ENCODE measurements at places on chromosomes 4 and X. TPM values are rescaled to one million over a fixed set of nuclear protein-coding genes. Genes with fewer than 3 reads are reported as not detected.
A peak's percentile ranks its signal among the peaks of the same experiment; 100 is the strongest.

The TLR2 gene
- 5.5 TPM for polyA plus RNA-seq

The SOX3 gene
- polyA plus RNA-seq = not detected

The HHIP gene
- polyA plus RNA-seq = 2.7 TPM

- no peak for DNase-seq
These were observed 13.6 kb upstream of the BOD1L1 start for GRCh38 chr4:13641084-13641483.

The P2RY10 gene
- 0.26 TPM for polyA plus RNA-seq

GRCh38 chr4:39855909-39856512 is 121.7 kb downstream of the PDS5A start:
- DNase-seq = no peak

GRCh38 chr4:4870576-4871241 is 11.2 kb downstream of the MSX1 start:
- DNase-seq = no peak

GRCh38 chr4:133594390-133595207 is 445.5 kb downstream of the PCDH10 start:
- DNase-seq = no peak

- DNase-seq = no peak
These were observed 283.2 kb downstream of the DCHS2 start for GRCh38 chr4:154208424-154208823.

GRCh38 chr4:80195441-80196140 is 1.7 kb upstream of the PRDM8 start:
- no peak for DNase-seq

- no peak for DNase-seq
These were observed 81.1 kb upstream of the HELT start for GRCh38 chr4:184937030-184937710.

DNA sequence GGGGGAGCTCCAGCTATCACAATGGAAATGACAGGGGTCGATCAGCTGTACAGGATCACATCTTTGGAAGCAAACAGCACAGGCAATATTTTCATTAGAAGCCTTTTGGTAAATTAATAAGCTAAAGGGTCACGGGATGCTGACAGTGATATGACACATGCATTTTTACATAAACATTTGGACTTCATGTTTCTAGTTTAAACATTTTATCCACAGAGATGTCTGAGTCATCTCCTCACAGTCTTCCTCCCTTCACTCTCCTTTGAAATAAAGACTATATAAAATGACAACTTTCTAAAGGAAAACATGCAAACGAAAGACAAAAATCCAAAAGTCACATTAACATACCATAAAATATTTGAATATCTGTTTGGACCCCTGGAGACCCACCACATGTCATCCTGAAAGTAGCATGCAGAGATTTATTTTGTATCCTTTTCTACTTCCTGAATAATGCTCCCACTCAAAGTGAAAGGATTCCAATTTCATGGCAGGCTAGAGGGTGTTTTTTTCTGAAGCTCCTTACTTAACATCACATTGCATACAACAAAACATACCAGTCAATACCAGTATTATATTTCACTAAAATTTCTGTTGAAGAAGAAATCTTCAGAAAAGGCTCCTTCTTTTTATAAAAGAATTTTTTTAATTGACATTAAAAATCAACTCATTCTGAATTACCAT is 200.1 kb upstream of the PPARGC1A start:
- DNase-seq = no peak

The PAGE1 gene
- polyA plus RNA-seq = not detected

DNA sequence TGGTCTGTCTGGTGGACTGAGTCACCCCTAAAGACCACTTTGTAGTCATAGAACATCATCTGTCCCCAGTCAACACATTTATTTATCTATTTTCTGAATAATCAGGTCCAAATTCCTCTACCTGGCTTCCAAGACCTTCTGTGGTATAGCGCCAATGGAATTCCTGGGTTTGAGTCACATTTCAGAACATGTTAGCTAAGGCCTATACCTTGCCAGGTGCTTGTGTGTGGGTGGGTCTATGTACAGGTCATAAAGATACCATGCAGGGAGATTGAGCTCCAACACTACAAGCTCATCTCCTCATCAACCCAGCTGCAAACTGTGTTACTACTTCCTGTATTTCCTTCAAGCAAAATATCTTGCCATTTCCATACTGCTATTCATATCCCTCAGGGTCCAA is 113.3 kb downstream of the TRAPPC11 start:
- no peak for DNase-seq

- DNase-seq = no peak
These were observed 64.1 kb downstream of the ANXA5 start for GRCh38 chr4:121632636-121633035.

DNA sequence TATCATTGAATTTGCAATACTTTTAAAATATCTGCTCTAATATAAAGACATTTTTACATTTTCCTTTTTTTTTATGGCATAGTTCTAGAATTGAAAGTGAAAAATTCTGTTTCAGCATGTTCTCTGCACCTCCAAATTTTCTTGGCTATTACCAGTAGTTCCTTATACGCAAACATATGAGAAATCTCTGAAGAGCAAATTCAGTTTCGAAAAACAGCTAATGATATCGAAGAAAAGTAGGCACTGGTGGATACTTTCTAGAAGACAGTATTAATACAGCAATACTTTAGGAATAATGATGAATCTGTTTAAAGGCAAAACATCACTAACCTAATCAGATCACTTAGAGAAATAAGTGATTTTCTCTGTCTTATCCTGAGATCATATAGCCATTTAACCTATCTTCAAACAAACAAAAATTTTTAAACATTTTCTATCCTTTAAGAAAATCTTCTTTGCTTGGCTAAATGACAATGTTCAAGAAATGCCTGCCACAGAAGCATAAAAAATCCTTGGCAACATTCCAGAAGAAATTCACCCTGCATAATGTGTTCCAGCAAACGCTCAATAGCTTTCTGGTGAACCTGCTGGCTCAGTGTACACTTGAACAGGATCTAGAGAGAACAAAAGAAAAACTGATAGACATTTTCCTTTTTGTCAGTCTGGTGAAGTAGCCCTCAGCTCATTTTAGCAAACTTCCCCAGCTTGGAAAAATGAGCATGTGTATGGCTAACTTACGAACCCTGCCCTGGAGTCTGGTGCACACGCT is 51.2 kb upstream of the KLF3 start:
- DNase-seq = peak; percentile 37

The LRIT3 gene
- polyA plus RNA-seq = 0.05 TPM

- DNase-seq = peak; percentile 21
These were observed 86.1 kb downstream of the CPE start for GRCh38 chr4:165464813-165465381.

The SPANXD gene
- not detected for polyA plus RNA-seq

The HTR2C gene
- polyA plus RNA-seq = 0.05 TPM

The SUPT20HL2 gene
- polyA plus RNA-seq = not detected

DNA sequence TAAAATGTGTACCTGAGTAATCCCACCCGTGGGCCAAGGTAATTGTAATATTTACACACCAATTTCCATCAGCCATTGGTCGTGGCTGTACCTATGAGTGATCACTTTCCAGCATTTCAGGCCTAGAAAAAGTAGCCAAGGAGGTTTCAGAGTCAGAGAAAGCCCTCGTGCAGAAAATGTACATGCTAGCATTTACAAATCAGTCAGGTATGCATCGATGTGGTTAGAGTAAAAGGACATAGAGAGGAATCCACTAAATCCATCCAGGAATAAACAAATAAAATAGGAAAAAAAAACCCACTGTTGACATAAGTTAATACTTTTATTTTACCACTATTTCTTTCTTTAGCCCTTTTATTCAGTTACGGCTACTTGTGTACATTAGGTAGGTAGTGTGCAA is 256.8 kb downstream of the TRIML1 start:
- DNase-seq = no peak

DNA sequence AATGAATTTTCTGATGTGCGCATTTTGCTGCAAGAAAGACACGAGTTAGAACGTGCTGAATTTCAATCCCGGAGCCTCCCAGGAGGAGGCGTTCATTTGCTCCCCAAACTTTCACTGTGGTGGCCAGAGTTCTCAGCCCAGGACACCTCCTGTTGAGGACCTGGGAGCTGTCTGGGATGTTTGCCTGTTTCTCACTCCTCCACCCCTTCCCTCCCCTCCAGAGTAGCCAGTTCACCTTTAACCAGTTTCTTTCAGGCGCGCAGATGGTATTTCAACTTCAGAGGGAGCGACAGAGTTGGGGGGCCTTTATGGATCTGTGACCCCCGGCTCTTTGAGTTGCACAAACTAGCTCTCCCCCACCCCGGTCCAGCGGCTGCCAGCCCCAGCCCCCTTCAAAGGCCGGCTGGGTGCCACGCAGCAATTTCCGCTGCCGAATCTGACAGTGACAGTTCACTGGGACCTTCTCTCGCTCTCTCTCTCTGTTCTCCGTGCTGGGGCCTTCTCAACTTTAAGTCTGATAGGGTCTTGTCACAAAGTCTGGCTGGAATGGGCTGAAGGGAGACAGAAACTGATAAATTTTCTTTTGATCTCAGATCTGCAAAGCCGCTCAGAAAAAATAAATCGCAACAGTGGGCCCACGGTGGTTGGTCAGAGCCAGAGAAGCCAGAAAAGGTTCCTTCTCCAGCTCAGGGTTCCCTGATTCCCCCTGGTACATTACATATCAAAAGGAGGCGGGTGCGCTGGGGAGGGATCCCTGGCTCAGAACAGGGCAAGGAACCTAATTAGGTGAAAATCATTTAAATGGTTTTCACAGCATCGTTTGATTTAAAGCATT is 100.0 kb upstream of the STX18 start:
- DNase-seq = no peak

The PLP1 gene
- polyA plus RNA-seq = 77.9 TPM

DNA sequence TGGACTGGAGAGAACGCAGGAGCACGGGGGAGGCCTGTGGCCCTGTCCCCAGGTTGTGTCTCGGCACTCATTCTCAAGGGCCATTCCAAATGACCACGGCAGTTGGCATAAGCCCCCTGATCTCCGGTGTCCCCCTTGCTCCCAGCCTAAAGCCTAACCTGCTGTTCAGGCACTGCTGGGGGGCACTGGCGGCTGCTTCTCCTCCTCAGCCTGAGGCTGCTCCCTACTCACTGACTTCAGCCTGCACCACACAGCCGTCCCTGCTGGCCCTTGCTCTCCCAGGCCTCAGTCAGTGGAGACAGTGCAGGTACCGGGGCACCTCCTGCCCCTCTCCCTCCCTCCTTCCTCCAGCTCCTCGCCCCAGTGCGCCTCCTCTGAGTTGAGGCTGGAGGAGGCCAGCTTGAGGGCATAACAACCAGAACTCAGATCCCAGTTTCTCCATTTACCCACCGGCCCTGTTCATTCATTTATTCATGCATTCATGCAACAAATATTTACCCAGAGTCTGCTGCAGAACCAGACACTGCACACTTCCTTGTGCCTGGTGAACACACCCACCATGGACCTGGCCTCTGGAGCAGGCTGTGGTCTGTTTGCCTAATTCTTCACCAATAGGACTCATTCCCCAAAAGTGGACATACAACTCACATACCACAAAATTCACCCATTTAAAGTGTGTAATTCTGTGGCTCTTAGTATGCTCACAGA is 65.0 kb downstream of the CPZ start:
- DNase-seq = no peak

- DNase-seq = no peak
These were observed 444.2 kb upstream of the SLIT2 start for GRCh38 chr4:19807505-19807904.

All from left renal pelvis (tissue), 4 donors.